ENCODE measurements at places on chromosomes 5 and 9.

DNA sequence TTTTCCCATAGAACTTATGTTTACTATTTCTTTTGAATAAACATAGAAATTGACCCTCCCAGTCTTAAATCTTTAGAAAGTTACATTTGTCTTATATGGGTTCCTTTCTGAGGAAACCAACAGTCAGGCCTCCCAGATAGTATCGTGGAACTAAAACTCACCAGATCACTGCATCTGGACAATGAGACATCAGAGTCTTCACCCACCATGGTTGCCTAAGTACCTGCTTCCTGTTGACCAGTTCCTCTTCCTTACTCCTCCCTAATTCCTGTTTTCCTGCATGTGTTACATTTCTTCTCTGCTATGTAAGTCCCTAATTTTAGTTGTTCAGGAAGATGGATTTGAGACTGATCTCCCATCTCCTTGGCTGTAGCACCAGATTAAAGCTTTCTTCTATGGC lies 462.2 kb downstream of the DIRAS2 start:
- DNase-seq, result no peak

DNA sequence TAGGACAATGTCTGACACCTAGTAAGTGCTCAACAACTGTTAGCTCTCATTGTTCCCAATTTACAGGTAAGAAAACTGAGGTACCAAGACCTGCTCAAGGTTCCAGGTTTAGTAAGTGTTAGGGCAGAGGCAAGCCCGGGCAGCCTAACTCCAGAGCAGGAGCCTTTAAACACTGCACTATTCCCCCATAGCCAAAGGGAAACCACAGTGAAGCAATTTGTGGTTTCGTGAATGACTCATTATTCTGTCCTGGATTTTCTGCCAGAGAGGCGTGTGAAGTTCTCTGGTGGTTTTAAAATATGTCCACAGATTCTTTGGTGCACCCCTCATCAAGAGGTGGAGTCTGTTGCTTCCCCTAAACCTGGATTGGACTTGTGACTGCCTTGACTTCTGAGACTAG lies 1.0 kb upstream of the MCC start:
- no peak for DNase-seq

- no peak for DNase-seq
Observed at GRCh38 chr9:109776391-109776790, 3.6 kb upstream of the PALM2AKAP2 start.

GRCh38 chr5:157545610-157546310 lies 29.8 kb downstream of the ADAM19 start:
- no peak for DNase-seq

DNA sequence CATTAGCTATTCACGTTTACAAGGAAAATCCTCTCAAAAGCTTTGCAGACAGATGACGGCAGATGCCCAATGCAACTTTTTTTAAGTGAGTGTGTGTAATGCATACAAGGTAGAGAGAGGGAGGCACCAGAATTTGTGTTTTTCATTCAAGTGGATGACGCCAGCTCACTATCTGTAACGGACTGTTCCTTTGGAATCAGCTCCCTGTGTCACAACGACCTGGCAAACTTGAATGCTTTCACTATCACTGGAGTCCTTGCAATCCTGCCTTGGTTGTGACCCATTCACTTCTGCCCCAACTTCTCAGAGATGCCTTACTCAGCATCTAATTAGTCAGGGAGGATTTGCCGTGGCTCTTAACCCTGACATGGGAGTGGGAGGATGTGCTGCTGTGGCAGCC lies 148.5 kb downstream of the BNC2 start:
- DNase-seq, result no peak

DNA sequence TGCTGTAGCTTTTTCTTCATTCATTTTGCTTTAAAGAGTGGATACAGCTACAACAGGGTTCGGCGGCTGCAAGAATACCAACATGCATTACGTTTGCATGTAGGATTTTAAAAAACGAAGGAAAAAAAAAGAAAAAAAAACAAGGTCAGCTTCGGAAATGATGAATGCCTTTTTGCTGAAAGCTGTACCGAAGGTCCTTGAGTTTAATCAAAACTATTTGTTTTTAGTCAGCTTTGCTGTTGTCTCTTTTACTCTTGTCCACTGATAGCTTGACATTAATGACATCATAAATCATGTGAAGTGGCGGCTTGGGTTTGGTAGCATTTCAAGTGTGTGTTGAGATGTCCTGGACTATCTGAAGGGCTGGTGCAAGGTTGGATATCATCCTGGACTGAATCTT lies 779.1 kb downstream of the NR2F1-AS1 start:
- DNase-seq, result no peak

- DNase-seq, result no peak
Observed at GRCh38 chr9:121675969-121676822, 24.8 kb downstream of the DAB2IP start.

DNA sequence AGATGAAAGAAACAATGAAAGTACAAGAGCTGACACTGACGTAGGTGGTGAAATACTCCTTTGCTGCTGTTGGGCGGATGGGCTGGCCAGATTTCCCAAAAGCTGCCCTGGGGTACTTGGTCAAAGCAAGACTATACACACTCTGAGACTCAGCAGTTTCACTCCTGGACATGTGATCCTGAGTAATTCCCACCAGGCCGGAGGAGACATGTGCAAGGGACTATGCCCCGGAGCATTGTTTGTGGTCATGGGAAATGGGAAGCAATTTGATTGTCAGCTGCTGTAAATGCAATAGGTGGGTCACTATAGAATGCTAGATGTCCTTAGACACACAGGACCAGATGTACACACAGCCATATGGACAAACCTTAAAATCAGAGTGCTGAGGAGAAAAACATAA lies 116.1 kb downstream of the DCP2 start:
- DNase-seq, result no peak

DNA sequence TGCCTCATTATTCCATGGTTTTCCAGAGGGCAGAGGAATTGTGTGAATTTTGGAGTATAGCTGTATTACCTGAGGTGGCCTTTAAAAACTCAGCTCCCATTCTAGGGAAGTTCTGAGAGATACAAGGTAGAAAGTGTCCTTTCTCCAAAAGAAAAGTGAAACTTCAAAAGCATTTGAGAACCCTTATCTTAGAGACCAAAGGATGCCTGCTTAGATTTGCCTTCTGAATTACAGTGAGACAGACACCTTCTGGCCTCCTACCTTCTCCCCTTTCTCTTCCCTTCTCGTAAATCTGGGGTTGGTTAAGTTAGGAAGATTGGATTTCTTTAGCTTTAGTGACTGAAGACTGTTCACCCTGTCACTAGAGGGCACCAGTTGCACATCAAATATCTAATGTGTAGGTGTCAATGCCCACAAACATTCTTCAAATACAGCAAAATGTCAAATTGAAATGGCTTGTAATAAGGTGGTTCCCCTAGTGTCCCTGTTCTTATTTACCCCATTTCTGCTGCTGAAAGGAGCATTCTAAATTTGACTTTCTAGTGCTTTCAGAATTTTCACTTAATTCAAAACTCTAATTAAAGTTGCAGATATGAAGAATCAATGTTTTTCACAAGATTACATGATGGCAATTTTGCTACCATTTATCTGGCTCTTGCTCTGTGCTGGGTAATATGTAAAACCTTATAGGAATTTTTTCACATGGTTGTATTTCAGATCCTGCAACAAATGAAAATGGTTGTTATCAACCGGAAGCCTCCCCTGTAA lies 46.7 kb downstream of the PRRC1 start:
- DNase-seq, result peak; percentile 35

DNA sequence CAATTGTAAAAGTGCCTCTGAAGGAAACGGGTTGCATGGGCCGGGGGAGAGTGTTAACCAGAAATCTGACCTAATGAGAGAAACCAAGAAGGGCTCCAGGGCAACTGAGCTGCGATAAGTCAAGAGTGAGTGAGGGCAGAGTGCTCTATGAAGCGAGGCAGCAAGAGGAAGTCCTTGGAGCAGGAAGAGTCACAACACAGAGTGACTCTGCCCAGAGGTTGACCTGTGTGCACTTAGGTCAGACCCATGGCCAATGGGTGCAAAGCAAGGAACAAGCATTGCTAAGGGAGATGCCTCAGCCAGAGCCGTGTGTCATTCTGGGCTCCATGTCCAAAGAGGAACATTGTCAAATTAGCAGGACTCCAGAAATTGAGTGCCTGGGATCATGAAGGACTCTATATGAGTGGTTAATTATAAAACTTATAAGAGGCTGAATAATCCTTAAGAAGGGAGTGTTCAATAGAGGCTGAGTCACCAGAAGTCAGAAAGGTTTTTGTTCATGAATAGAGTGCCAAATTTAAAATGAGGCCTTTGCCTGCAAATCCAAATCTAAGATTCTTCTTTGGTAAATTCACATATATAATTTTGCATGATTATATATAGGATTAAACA lies 438.5 kb downstream of the MED10 start:
- no peak for DNase-seq

DNA sequence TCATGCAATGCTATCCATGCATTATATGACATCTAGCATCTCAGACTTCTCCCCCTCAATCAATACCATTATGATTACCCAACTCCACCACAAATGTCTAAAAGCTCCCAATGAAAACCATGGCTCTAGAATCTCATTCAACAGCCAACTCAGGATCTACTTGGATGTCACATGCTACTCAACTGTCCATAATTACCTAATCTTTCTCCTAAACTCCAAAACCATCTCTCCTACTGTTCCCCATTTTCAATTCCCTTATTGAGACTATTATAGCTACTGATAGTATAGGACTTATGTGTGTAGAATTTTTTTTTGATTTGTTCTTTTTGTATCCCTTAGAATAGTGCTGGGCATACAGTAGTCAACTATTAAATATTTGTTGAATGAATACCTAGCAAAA lies 8.2 kb upstream of the STRBP start:
- no peak for DNase-seq

GRCh38 chr9:77156646-77157371 lies 20.5 kb upstream of the VPS13A start:
- DNase-seq, result no peak

- no peak for DNase-seq
Observed at GRCh38 chr5:132474881-132475496, 15.6 kb downstream of the IRF1 start.

DNA sequence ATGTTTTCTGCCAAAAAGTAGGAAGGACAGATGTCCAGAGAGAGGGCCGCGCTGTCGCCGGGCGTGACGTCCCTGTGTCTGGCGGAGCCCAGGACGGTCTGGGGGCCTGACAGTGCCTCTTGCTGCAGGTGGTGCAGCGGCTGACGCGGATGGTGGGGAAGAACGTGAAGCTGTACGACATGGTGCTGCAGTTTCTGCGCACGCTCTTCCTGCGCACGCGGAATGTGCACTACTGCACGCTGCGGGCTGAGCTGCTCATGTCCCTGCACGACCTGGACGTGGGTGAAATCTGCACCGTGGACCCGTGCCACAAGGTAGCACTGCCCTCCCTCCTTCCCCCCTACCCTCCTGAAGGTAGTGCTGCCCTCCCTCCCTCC lies 7.8 kb downstream of the NELFB start:
- DNase-seq, result no peak

- no peak for DNase-seq
Observed at GRCh38 chr5:180294411-180294810, 2.5 kb upstream of the MAPK9 start.

DNA sequence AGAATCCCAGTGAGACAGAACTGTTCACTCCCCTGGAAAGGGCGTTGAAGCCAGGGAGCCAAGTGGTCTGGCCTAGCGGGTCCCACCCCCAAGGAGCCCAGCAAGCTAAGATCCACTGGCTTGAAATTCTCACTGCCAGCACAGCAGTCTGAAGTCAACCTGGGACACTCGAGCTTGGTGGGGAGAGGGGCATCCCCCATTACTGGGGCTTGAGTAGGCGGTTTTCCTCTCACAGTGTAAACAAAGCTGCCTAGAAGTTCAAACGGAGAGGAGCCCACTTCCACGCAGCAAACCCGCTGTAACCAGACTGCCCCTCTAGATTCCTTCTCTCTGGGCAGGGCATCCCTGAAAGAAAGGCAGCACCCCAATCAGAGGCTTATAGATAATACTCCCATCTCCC lies 45.1 kb upstream of the PTGER4 start:
- DNase-seq, result no peak

GRCh38 chr5:112208699-112209615 lies 210.1 kb downstream of the EPB41L4A start:
- DNase-seq, result no peak

DNA sequence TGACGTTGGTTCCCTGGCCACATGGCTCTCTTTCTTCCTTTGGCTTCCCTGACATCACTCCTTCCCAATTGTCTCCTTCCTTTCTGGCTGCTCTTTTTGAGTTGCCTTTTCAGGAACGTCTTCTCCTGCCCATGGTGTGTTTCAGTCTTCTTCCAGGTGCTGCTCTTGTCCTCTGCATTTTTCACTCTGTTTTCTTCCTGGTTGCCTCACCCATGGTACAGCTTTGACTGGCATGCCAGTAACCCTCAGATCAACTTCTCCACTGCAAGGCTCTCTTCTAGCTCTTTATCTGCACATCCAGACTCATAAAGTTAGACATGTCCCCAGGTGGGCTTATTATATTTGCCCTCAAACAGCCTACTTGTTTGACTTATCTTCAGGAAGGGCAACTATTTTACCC lies 91.0 kb upstream of the ANKH start:
- DNase-seq, result no peak

DNA sequence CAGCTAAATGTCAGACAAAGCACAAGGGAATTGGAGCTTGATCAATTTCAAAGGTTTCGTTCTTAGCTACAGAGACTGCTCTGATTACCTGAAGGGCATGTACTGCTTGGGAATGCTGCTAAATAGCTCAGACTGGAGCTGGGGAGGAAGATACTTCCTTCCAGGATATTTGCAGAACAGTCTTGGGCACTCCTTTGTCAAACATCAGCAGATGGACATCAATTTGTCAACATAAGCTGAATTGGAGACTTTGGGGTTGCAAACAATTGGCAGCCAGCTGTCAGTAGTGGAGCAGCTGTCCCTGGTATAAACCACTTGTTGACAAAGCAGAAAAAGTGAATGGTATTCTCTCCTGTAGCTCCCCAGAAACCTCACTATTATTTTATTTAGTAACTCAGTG lies 182.0 kb downstream of the CCDC192 start:
- DNase-seq, result no peak

DNA sequence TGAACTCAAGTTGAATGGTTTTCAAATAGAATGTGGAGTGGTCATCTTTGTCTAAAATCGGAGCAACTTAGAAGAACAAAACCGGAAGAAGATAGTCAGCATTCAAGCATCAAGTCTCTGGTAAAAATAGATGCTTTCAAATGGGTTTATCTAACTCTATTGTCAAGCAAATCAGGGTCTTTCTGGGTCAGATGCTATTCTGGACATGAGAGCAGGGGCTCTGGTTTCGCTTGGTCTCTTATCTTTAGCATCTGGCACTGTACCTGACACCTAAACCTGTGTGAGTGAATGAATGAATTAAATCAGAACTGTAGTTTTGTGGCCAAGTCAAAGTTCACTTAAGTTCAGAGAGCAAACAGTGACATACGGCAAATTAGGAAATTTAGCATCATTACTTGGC lies 173.5 kb downstream of the SLIT3 start:
- DNase-seq, result no peak

DNA sequence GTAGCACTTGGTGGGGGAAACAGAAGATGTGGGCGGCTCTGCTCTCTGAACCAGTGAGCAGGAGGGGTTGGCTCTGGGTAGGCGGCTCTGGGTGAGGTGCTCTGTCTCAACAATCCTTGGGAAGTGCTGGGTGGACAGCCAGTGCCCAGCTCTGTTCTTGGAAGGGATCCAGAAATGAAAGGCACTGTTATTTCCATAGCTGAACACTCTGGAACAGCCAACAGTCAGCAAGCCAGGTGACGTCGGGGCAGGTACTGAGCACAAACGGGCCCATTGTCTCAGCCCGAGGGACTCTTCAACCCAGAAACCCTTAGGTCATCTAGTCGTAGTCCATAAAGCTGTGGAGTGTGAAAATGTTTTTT lies 36.3 kb downstream of the OLFM1 start:
- DNase-seq, result no peak

Measured in iPS DF 19.7 (cell line).